ENCODE measurements at places on chromosomes 2 and 18. TPM values are rescaled to one million over a fixed set of nuclear protein-coding genes. Genes with fewer than 3 reads are reported as not detected.

LIMS3 gene
- 1.4 TPM for total RNA-seq

DPYSL5 gene
- not detected for total RNA-seq

CYBRD1 gene
- 132 TPM for total RNA-seq

IL36RN gene
- total RNA-seq: 1.0 TPM

POTEF gene
- not detected for total RNA-seq

DQX1 gene
- total RNA-seq: 1.3 TPM

EEF1B2 gene
- total RNA-seq: 328 TPM
